ENCODE measurements at places on chromosomes 6 and 20.

GRCh38 chr6:166236596-166236995 is 68.9 kb upstream of the TBXT start:
- no peak for DNase-seq

DNA sequence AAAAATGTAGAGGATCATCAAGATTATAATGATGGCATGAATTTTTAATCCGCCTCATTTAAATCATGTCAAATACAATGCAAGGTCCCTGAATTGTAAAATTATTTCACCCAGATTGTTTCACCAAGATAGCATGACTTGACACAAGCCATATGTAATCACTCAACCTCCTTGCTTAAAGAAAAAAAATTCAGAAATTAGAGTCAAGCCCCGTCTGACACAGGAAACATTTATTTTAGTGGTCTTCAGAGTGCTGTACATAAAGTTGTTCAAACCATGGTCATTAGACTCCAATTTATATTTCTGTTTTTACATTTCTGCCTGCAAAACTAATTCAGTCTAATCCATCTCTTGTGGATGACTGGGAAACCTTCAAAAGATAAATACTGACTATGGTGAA is 200.2 kb downstream of the CBLN4 start:
- DNase-seq, result no peak

GRCh38 chr6:147164761-147165160 is 39.5 kb upstream of the STXBP5 start:
- DNase-seq, result no peak

GRCh38 chr20:50470264-50470858 is 39.8 kb upstream of the PTPN1 start:
- no peak for DNase-seq

DNA sequence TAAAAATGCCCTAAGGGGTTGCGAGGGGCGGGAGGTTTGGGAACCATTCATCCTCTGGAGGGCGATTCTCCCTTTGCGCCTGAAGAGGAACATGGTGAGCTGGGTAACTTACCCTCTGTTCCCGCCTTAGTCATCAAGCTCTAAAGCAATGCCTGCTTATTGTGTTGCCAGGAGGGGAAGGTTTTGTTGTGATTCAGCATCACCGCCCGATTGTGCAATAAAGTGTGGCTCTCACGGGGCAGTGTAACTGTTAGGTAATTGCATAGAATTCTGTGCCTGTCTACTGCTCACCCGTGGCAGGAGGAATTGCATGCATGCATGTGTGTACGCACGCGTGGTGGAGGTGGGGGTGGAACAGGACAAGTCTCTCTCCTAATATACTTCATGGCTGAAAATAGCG is 95.5 kb upstream of the AGPAT4 start:
- DNase-seq, result no peak

- no peak for DNase-seq
These were observed 31.1 kb downstream of the RALY start for GRCh38 chr20:34024723-34025351.

DNA sequence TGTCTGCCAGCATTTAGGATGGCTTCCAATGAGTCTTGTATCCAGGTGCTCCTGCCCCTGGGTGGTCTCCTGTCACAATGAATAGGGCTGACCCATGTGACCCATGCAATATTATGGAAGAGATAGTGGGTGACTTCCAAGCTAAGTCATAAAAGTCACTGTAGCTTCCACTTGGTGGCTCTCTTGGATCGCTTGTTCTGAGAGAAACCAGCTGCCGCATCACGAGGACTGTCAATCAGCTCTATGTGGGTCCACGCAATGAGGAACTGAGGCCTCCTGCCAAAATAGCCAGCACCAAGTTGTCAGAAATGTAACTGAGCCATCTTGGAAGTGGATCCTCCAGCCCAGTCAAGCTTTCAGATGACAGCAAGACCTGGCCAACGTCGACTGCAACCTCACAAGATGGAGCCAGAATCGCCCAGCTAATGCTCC is 14.9 kb upstream of the MATN4 start:
- DNase-seq, result no peak

DNA sequence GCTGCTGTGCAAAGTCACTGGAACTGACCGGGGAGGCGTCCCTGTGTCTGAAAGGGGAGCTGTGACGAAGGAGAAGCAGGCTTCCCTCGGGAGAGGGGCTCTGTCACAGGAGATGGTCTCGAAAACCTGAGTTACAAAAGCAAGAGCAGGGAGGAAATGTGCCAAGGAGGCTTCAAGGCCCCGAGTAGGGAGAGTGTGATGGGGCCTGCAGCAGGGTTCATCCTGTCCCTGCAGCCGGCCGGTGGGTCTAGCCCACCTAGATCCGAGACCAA is 16.7 kb downstream of the DYNLT1 start:
- DNase-seq, result no peak

GRCh38 chr6:137043710-137044365 is 927 bp downstream of the IL20RA start:
- no peak for DNase-seq

- DNase-seq, result no peak
These were observed 59.5 kb downstream of the TRIM38 start for GRCh38 chr6:26022132-26022472.

DNA sequence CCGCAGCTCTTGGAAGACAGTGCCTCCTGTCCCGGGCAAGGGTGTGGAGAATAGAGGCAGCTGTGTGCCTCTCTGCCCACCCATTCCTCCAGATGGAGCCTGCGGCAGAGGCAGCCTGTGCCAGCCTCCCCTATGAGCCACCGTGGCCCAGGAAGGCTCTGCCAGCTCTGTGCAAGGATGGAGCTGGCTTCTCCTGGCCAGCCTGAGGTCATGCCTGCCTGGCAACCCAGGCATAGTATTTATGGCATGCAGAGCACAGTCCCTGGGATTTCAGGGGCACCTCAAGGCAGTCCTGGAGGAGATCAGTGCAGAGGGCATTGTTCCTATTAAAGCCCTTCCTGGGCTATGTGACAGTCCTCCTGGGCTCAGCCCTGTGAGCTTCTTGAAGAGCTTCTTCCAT is 1.5 kb downstream of the EPB41L1 start:
- no peak for DNase-seq

GRCh38 chr6:129493354-129493902 is 216.5 kb downstream of the ARHGAP18 start:
- DNase-seq, result no peak

DNA sequence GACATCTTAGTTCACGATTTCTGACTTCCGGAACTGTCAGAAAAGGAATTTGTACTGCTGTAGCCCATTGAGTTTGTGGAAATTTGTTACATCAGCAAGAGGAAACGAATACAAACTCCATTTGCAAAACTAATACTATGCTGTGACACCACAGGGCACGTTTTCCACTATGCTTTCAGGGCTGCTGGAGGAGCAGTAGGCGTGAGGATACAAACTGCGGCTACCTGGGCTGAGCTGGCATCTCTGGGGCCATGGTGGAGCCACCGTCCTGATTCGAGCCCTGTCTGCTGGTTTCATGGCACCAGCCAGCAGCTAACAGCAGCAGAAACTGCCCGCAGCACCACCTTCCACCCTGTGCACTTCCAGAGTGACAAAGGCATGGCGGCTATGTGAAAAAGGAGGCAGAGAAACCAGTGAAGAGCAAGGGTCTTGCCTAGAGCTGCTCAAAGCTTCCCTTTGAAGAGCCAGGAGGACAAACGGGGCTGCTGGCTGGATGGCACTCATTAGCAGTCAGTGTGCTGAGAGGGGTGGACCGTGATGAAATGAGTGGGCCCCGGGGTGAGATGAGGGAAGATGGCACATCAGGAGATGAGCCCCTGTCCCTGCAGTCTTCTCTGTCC is 58.9 kb upstream of the STX16 start:
- no peak for DNase-seq

DNA sequence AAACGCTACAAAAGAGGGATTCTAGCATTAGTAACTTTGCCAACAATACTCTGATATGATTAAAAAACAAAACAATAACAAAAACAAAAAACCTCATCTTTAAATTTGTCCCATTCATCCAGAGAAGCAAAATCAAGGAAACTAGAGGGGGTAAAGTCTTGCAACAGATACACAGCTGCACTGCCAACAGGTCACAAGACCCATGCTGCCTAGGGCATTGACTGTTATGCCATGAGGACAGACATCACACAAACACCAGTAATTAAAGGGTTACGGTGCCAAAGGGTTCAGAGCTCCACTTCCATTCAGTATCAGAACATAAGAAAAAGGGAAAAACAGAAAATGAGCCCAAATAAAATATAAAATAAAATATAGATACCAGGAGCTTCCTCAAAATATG is 1.6 kb downstream of the TBC1D20 start:
- DNase-seq, result no peak

GRCh38 chr6:166786704-166787293 is 159.7 kb upstream of the RPS6KA2 start:
- peak; percentile 19 for DNase-seq

- DNase-seq, result no peak
These were observed 93.8 kb downstream of the GPR63 start for GRCh38 chr6:96743496-96743895.

- no peak for DNase-seq
These were observed 5.1 kb downstream of the HLA-DMB start for GRCh38 chr6:32935551-32936238.

GRCh38 chr20:41142919-41143318 is 5.6 kb downstream of the PLCG1 start:
- no peak for DNase-seq

- DNase-seq, result no peak
These were observed 189.1 kb downstream of the BMP2 start for GRCh38 chr20:6956574-6956973.

GRCh38 chr6:42336431-42336830 is 115.3 kb downstream of the TRERF1 start:
- no peak for DNase-seq

- peak; percentile 45 for DNase-seq
These were observed 162.2 kb downstream of the GJA1 start for GRCh38 chr6:121597654-121598053.

DNA sequence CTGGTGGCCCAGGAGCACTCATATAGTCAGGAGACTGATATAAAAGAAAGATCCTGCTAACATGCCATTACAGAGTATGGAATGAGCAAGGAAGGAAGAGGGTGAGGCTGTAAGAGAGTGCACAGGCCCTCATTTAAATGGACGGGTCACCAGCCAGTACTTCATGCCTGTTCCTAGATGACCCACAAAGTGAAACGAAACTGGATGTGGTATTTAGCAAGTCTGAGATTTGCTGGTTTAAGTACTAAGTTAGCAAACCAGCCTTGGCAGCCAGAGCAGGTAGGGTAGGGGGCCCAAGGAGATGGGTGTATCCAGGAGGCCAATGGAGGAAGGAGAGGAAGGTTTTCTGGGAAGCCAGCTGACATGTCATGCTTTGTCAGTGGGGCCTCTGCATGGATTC is 15.9 kb downstream of the NT5E start:
- no peak for DNase-seq

- peak; percentile 84 for DNase-seq
These were observed 48.3 kb downstream of the PTPN1 start for GRCh38 chr20:50558483-50558925.
